ENCODE measurements at places on chromosomes 2 and 18.
A peak's percentile ranks its signal among the peaks of the same experiment; 100 is the strongest.

- no peak for DNase-seq
These were observed 439.8 kb downstream of the RNF144A start for GRCh38 chr2:7356909-7357584.

- no peak for DNase-seq
These were observed 81.4 kb upstream of the ERBB4 start for GRCh38 chr2:212619954-212620353.

GRCh38 chr18:46772357-46772756 is 15.5 kb upstream of the ST8SIA5 start:
- DNase-seq, result no peak

GRCh38 chr18:53689886-53690285 is 534.6 kb downstream of the MBD2 start:
- no peak for DNase-seq

GRCh38 chr2:86241611-86242010 is 42.4 kb downstream of the MRPL35 start:
- no peak for DNase-seq

DNA sequence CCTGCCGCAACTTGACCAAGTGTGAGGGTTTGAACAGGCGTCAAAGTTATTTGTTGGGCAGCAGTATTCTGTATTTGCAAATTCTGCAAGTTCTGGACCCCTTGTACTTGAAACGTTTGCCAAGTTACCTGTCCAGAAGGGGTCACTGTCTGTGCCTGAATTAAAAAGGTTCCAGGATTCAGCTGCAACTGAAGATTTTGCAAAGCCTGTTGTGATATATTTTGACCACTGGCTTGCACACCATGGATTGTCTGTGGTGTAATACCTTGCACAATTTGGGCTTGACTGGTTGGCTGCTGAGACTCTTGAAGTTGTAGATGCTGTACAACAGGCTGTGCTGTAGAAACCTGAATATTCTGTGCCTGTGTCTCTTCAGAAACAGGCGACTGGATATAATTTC is 10.2 kb downstream of the SP3 start:
- DNase-seq, result no peak

DNA sequence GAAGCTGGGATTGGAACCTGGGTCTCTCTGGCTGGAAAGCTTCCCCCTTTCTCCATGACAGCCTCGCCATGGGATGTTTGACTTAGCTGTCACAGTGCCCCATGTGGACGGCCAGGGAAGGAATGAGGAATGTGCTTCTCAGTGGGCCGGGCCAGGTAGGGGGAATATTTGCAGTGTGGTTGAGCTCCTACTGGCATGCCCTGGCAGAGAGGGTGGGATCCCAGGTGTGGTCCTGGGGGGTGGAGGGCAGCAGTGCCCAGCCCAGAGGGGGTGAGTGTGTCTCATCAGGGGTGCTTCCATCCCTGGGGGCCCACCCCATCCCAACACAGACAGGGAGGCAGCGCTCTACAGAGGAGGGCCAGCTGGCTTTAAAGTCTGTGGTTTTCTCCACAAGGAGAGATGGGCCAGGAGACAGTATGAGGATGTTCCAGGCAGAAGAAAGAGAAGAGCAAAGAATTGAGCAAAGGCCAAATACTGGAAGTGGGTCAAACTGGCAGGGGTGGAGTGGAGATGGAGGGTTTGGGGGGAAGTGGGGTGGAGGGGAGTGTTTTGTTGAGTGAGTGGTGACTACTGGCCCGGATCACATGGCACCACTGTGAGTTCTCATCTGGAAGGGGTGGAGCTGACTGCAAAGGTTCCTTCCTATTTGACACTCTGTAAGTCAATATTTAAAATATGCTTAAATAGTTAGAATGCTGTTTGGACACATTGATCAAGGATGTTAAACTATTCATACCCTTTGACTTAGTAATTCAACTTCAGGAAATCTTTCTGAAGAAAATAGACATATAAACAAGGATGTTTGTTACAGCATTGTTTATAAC is 94.0 kb downstream of the MYCN start:
- no peak for DNase-seq

- peak; percentile 60 for DNase-seq
These were observed 163.5 kb downstream of the UXS1 start for GRCh38 chr2:106030287-106031268.

DNA sequence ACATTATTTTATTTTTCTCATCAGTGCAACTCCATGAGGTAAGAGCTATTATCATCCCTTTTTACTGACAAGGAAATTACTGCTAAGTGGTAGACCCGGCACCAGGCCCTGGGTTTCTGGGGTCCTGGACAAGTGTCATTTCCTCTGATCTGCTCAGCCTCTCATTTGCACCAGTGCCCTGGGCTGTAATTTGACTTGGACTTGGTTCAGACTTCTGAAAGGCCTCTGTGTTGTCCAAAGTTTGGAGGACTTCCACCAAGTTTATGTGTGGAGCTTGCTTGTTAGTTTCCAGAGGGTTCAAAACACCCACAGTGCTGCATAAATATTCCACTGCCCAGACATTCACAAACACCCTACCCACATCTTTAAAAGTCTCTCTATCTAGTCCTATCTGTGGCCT is 44.0 kb upstream of the PPP1CB start:
- DNase-seq, result no peak

DNA sequence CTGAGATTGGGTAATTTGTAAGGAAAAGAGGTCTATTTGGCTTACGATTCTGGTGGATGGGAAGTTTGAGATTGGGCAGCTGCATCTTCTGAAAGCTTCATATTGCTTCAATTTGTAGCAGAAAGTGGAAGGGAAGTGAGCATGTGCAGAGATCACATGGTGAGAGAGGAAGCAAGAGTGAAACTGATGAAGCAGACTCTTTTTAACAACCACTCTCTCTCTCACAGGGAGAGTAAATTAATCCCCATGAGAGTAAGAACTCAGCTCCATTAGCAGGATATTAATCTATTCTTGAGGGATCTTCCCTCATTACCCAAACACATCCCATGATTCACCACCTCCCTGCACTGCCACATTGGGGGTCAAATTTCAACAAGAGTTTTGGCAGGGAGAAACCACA is 298.5 kb upstream of the CELF4 start:
- no peak for DNase-seq

DNA sequence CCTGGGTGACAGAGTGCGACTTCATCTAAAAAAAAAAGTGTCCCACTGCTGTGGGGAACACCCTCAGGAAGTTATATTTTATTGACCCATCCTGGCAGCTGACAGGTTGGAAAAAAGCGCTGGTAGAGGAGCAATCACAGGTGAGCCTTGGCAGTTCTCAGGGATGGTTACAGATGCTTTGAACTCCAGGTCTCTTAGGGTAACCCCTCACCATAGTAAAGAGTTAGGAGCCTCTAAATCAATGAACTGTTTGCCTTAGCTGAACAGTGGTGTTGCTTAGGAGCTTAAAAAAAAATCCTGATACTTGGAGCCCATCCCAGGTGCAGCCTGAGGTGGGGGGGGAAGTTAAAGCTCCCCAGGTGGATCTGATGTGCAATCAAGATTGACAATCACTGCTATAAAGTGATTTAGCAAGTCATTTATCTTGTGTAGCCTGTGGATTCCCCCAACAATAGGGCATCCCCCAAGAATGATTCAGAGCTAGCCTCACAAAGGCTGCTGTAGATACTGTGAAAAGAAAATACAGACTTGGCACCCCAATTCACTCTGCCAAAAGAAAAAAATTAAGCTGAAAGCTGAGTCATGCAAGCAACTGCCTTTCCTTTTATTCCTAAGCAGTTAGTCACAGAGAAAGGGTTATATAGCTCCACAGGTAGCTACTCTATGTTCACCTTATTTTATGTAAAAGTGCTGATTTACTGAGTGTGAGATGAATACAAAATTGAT is 14.8 kb downstream of the SLC16A14 start:
- DNase-seq, result no peak

DNA sequence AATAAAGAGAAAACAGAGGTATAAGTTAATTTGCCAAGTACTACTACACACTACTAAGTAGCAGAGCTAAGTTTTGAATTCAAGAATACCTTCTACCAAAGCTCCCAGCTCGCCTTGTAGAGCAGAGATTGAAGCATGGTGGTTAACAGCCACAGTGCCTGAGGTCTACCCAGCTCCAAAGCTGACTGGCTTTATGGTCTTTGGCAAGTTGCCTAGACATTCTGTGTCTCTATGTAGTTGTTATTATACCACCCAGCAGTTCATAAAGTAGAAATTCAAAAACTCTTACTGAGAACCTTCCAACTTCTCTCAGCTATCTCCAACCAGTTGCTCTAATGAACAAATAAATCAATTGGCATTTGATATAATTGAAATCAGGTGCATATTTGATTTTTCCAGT is 87.8 kb downstream of the PDE11A start:
- no peak for DNase-seq

- DNase-seq, result no peak
These were observed 33.2 kb upstream of the VIT start for GRCh38 chr2:36663295-36663694.

GRCh38 chr2:44522846-44523245 is 161.1 kb downstream of the CAMKMT start:
- DNase-seq, result no peak

DNA sequence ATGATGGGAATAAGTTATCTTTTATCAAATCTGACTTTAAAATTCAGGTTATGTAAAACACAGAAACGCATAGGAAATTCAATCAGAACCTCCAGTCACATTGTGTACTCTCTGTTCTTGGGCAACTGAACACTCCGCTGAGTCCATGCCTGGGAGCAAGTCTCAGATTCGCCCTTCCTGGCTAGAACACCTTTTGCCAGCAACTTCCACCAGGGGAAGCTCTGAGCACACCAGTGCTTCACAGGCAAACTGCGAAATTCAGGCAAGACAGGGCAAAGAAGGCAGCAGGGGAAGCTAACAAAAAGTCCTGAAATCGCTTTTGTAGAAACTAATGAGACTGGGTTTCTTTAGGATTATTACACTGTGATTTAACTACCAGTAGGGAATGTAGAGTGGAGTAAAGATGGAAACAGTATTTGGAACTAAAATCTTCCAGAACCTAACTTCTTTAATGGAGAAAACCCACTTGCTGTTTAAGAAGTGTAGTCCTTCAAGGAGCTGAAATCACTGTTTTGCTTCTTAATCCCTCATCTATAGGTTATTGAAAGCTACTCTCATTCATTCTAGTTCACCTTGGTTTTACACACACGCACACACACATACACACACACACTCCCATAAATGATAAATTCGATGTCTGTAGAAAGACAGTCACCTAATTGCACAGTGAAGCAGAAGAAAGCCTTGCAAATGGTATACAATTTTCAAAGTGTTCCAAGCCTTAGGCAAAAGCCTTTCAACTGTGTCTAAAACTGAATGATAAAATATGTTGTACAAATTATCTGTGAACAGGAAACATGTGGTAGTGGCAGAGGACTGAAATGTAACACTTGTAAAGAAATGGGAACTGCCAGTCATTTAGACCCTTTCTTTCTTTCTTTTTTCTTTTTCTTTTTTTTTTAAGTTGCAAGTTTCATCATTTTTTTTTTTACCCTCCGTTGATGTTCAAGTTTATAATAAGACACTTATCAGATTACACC is 214.5 kb downstream of the TMEM182 start:
- DNase-seq, result no peak
